Activated T-helper 17 cell treated with anti-CD3 and anti-CD28 coated beads, Interleukin-2, amount 50 U/mL, for 72 hours (primary cell): ENCODE measurements at places on chromosomes 2 and 18.

DNA sequence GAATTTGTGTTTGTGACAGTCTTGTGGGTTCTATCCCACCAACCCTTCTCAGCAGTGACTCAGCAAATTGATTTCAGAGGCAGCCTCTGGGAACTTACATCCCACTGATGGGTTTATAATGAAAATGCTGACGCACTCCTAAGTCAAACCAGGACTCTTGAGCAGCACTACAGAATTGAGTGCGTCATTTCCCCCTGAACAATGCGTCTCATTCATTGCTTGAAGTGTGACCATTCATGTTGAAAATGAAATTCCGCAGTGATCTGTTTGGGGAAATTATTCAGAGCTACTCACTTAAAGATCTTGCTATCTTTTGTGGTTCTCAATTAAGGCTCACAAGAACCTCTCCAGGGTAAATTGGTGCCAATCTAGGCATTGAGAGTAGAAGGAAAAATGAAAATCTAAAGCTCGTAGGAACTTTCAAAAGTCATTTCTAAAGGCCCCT lies 417.7 kb upstream of the SLC14A2 start:
- no peak overlapping the region for H3K27ac ChIP-seq
- no peaks in the 10 kb centered on the region for H3K4me1 ChIP-seq
- no peaks in the 10 kb centered on the region for H3K36me3 ChIP-seq
- H3K4me3 ChIP-seq = no peak overlapping the region

- H3K4me1 ChIP-seq = no peaks in the 10 kb centered on the region
- no peak for ATAC-seq
- H3K27ac ChIP-seq = no peak overlapping the region
- H3K4me3 ChIP-seq = no peak overlapping the region
- no peaks in the 10 kb centered on the region for H3K36me3 ChIP-seq
These were observed 233.2 kb downstream of the CNTNAP5 start for GRCh38 chr2:124258140-124258880.

DNA sequence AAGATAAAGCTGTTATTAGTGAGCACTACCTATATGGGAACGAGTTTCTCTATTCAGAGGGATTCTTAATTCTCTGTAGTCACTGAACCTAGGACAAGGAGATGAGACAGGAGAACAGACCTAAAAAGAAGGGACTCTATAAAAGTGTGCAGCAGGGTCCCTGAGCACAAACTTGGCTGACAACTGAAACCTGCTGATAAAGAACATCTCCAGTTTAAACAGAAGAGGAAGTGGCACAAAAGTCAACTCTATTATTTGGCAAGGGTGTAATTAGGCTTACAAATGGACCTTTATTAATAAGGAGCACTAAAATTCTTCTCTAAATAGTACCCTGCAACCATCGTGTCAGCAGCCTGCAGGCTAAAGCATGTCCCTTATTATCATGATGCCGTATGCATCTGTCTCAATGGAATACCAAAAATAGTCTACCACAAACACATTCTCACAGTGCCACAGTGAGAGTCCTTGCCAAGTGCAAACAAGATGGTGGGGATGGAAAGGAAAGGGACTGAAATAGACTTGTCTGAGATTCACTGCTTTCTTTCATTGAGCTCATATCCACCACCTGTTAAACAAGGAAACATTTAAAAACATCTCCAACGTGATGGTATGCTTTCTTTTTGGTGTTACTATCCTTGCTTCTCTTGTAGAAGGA lies 260.2 kb downstream of the INSIG2 start:
- no peak overlapping the region for H3K4me3 ChIP-seq
- H3K27me3 ChIP-seq = peaks cover 39% of the 10 kb centered on the region
- H3K27ac ChIP-seq = no peak overlapping the region
- no peak for ATAC-seq
- H3K4me1 ChIP-seq = no peaks in the 10 kb centered on the region

- no peaks in the 10 kb centered on the region for H3K4me1 ChIP-seq
- no peak overlapping the region for H3K4me3 ChIP-seq
- no peaks in the 10 kb centered on the region for H3K36me3 ChIP-seq
- no peak for ATAC-seq
These were observed 175.8 kb upstream of the NETO1 start for GRCh38 chr18:73043611-73044010.

- no peak overlapping the region for H3K27ac ChIP-seq
- no peaks in the 10 kb centered on the region for H3K4me1 ChIP-seq
- H3K27me3 ChIP-seq = peaks cover 19% of the 10 kb centered on the region
- peak; percentile 32 for ATAC-seq
These were observed 46.3 kb downstream of the MERTK start for GRCh38 chr2:111944531-111945210.

- no peaks in the 10 kb centered on the region for H3K36me3 ChIP-seq
- peaks cover 3% of the 10 kb centered on the region for H3K27me3 ChIP-seq
- H3K27ac ChIP-seq = no peak overlapping the region
- ATAC-seq = no peak
These were observed 141.5 kb upstream of the FN1 start for GRCh38 chr2:215577356-215577755.

- H3K27ac ChIP-seq = no peak overlapping the region
- ATAC-seq = no peak
- peaks cover 19% of the 10 kb centered on the region for H3K27me3 ChIP-seq
- no peaks in the 10 kb centered on the region for H3K36me3 ChIP-seq
- H3K4me1 ChIP-seq = no peaks in the 10 kb centered on the region
- H3K4me3 ChIP-seq = no peak overlapping the region
These were observed 199.6 kb downstream of the BCL11A start for GRCh38 chr2:60353863-60354262.

DNA sequence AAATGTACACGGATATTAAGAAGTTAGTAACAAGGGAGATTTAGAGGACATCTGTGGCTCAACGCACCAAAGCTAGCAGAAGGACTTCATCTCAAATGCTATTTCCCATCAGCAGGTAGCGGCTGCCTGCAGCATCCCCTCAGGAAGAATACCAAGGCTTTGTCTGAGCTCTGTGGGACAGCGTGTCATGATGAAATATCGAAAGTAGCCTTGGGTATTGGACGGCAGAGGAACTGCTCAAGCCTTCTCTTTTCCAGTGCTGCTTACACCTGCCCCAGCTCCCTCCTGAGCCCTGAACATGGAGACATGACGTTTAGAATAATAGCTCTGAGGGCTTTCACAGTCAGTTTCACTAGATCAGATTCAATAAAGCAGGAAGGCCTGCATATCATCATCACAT lies 241.6 kb downstream of the SUCLG1 start:
- H3K4me3 ChIP-seq = no peak overlapping the region
- ATAC-seq = no peak
- no peaks in the 10 kb centered on the region for H3K36me3 ChIP-seq
- peaks cover 3% of the 10 kb centered on the region for H3K27me3 ChIP-seq

DNA sequence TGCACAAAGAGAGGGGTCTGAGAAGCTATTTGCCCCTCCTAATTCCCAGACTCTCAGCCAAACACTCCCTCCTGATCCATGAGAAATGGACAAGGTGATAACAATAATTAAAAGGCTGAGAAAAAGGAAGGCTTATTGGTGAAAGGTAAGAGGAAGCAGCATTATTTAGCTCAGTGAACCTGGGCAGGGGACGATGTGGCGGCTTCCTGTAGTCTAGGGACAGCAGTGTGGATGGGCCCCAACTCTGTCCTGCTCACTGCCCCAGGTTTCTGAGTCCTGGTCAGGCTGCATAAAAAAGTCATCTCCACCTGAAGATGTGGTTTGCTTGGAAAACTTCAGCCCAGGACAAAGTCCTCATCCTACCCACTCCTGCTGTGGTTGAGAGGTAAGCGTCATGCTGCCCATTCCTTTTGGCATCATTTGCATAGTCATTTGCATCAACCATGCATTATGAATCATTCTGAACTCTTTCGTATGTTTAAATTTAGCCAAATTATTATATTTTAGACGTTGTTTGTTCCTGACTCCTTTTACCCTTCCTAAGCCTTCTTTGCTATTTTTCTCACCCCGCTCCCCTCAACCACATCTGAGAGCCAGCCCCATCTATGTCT lies 126.8 kb downstream of the CLIP4 start:
- ATAC-seq = no peak
- H3K27ac ChIP-seq = no peak overlapping the region
- H3K36me3 ChIP-seq = no peaks in the 10 kb centered on the region
- no peak overlapping the region for H3K4me3 ChIP-seq
- H3K4me1 ChIP-seq = no peaks in the 10 kb centered on the region
